ENCODE measurements at places on chromosomes 1 and 21. TPM values are rescaled to one million over a fixed set of nuclear protein-coding genes. Genes with fewer than 3 reads are reported as not detected.

GRCh38 chr1:31099293-31100032 lies 33.9 kb upstream of the PUM1 start:
- H3K27me3 ChIP-seq, result no peaks in the 10 kb centered on the region
- no peak overlapping the region for H3K4me3 ChIP-seq
- no peaks in the 10 kb centered on the region for H3K36me3 ChIP-seq
- no peak overlapping the region for H3K27ac ChIP-seq

DNA sequence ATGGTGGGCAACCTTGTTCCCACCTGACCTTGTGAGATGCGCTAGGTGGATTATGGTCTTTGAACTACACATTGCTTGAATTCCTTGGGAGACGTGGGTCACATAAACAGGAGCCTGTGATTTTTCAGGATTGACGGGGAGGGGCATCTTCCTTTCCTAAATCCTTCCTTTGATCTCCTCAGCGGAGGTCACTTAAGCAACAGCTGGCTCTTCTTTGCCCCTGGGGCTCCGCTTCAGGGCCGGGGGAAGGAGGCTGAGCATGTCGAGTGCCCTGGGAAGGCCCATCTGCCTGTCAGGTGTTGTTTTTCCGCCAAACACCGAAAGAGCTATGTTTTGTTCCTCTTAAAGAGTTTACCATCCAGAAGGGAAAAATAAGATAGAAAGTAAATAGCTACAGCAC lies 40.6 kb downstream of the KIF26B start:
- no peak overlapping the region for H3K4me3 ChIP-seq
- no peaks in the 10 kb centered on the region for H3K27me3 ChIP-seq
- DNase-seq, result no peak
- H3K27ac ChIP-seq, result no peak overlapping the region

GRCh38 chr1:6614019-6614928 lies 743 bp downstream of the PHF13 start:
- H3K27me3 ChIP-seq, result no peaks in the 10 kb centered on the region
- no peak for DNase-seq
- H3K27ac ChIP-seq, result peak overlapping the region; percentile 97
- peak overlapping the region; percentile 98 for H3K4me3 ChIP-seq
- H3K4me1 ChIP-seq, result peaks cover 48% of the 10 kb centered on the region
- H3K36me3 ChIP-seq, result no peaks in the 10 kb centered on the region

DNA sequence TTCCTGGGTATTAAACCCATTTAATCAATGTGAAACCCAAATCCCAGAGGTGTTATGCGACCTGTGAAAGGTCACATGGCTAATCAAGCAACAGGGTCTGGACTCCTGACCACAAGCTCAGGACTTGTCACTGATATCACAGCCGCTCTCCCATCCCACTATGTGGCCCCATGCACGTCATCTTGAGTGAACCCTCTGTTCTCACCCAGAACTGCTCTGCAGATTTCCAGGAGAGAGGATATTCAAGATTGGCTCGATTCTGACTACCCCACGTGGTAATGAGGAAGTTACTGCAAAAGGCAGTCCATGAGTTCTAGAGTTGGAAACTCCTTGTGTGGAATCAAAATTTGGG lies 173.5 kb upstream of the ETV3 start:
- H3K4me1 ChIP-seq, result no peaks in the 10 kb centered on the region
- H3K27ac ChIP-seq, result no peak overlapping the region
- no peaks in the 10 kb centered on the region for H3K36me3 ChIP-seq
- no peak overlapping the region for H3K4me3 ChIP-seq
- peak; percentile 70 for DNase-seq

- no peaks in the 10 kb centered on the region for H3K27me3 ChIP-seq
- peaks cover 41% of the 10 kb centered on the region for H3K4me1 ChIP-seq
- H3K36me3 ChIP-seq, result no peaks in the 10 kb centered on the region
- no peak for DNase-seq
- H3K27ac ChIP-seq, result no peak overlapping the region
- H3K4me3 ChIP-seq, result no peak overlapping the region
Observed at GRCh38 chr1:202127061-202127460, 4.3 kb downstream of the GPR37L1 start.

DNA sequence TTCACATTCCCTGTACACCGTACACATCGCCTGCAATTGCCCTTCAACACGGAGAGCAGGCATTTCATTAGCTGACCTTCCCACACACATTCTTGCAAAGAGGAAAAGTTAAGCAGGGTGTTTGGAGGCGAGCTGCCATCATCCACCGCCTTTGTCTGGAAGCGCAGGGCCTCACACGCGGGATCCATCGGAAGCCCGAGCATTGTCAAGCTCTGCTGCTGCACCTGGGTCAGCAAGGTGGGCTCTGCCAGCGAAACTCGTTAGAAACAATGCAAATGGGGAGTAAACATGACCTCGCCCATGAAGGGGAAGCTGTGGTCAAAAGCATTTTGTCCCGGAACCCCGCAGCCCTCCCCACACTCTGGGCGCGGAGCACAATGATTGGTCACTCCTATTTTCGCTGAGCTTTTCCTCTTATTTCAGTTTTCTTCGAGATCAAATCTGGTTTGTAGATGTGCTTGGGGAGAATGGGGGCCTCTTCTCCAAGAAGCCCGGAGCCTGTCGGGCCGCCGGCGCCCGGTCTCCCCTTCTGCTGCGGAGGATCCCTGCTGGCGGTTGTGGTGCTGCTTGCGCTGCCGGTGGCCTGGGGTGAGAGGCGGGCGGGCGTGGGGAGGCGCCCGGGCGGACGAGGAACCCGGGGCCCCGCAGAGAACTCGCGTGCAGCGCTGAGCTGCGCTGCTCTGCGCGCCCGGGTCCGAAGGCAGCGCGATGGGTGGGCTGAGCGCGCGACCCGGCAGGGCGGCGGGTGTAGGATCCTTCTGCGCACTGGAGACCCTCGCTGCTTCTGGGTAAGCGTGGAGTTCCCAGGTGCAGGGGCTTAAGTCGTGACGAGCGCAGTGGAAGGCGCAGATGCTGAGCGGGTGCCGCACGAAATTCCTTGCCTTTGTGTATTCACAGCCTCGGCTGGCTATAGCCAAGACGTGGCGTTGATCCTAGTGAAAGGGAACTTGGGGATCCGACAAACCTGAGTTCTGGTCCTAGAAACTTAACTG lies at the start of gene CR1:
Gene CR1, plus strand, starts transcription at position 357 of the 992 bp plus-strand sequence. Its CDS starts 111 bp downstream, at position 468.
- peaks cover 9% of the 10 kb centered on the region for H3K4me1 ChIP-seq
- no peak for DNase-seq
- H3K36me3 ChIP-seq, result no peaks in the 10 kb centered on the region
- H3K27ac ChIP-seq, result no peak within 1 kb of the TSS

DNA sequence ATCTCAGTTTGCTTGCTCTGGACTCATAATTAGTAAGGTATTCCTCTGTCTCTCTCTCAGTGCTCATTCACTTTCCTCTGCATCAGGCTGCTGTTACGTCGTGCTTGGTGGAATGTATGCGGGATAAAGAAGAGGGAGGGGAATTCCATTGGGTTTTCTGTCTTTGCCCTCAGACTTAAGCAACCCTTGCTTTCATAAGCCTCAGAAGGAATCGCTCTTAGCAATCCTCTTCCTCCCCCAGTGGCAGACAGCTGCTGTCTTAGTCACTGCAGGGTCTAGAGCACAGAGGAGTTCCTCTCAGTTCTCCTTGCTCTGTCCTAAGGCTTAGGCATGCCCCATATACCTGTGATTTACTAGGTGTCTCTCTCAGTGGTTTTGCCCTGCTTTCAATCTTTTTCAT lies 19.1 kb upstream of the NTMT2 start:
- no peak overlapping the region for H3K4me3 ChIP-seq
- DNase-seq, result no peak
- H3K27ac ChIP-seq, result no peak overlapping the region
- no peaks in the 10 kb centered on the region for H3K36me3 ChIP-seq
- H3K27me3 ChIP-seq, result no peaks in the 10 kb centered on the region
- H3K4me1 ChIP-seq, result no peaks in the 10 kb centered on the region

- H3K4me3 ChIP-seq, result no peak overlapping the region
- H3K36me3 ChIP-seq, result no peaks in the 10 kb centered on the region
- DNase-seq, result no peak
Observed at GRCh38 chr1:221522529-221522940, 219.4 kb downstream of the DUSP10 start.

DNA sequence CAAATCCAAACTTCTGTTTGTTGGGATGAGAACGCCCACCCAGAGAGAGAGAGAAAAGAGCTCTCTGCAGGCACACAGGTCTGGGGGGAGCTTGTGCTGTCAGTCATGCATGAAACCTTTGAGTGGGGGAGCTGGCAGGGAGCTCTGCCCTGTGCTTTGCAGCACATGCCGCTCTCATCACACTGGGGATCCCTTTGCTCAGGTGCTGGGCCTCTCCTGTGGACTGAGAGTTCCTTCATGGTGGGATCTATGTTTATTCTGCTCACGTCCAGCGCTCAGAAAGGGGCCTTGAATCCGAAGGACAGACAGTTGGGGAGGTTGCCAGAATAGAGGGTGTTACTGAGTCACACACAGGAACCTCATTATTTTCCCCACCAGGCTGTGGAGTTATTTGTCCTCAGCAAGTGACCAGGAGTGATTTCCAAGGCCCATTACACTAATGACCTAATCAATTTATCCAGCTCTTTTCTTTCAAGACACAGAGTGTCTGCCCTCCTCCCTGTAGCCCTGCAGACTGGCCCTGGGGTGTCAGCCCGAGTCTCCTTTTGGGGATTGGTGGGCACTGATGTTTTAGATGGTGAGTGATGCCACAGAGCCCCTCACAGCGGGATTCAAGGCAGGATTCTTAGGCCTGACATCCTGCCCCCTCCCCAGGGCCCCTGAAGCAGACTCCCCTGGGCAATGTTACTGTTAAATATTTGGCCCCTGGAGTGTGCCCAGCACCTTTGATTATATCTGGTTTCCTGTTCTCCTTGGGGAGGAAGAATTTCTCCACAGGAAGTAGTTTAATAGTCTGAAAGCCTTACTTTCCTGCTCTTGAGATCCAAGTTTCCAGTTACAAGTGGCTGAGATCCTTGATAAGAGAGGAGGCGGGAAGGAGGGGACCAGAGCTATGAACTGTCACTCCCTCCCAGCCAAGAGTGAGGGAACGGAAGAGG lies 22.3 kb downstream of the MYBPH start:
- no peaks in the 10 kb centered on the region for H3K27me3 ChIP-seq
- no peak overlapping the region for H3K27ac ChIP-seq
- no peaks in the 10 kb centered on the region for H3K4me1 ChIP-seq
- H3K36me3 ChIP-seq, result no peaks in the 10 kb centered on the region

DNA sequence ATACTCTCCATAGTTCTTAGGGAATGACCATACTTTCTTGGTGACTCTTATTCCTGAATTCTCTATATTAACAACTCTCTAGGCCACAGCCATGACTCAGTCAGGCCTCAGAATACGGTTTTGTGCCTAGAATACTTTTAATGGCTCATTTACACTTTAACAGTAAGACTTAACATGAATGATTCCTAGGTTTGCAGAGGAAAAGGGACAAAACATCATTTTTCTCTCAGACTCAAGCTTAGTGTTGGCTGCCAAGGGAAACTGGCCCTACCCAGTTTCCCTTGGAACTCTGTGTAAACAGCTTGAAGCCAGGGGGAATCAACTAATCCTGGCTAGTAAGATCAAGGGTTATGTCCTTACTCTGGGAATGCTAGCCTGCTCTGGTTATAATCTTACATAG lies 164.9 kb upstream of the PKN2 start:
- H3K36me3 ChIP-seq, result no peaks in the 10 kb centered on the region
- no peaks in the 10 kb centered on the region for H3K27me3 ChIP-seq
- H3K4me3 ChIP-seq, result no peak overlapping the region
- no peak overlapping the region for H3K27ac ChIP-seq

- no peaks in the 10 kb centered on the region for H3K27me3 ChIP-seq
- peaks cover 13% of the 10 kb centered on the region for H3K4me1 ChIP-seq
- no peak for DNase-seq
- H3K27ac ChIP-seq, result no peak overlapping the region
- H3K4me3 ChIP-seq, result no peak overlapping the region
Observed at GRCh38 chr1:35285771-35286606, 17.5 kb downstream of the ZMYM4 start.

DNA sequence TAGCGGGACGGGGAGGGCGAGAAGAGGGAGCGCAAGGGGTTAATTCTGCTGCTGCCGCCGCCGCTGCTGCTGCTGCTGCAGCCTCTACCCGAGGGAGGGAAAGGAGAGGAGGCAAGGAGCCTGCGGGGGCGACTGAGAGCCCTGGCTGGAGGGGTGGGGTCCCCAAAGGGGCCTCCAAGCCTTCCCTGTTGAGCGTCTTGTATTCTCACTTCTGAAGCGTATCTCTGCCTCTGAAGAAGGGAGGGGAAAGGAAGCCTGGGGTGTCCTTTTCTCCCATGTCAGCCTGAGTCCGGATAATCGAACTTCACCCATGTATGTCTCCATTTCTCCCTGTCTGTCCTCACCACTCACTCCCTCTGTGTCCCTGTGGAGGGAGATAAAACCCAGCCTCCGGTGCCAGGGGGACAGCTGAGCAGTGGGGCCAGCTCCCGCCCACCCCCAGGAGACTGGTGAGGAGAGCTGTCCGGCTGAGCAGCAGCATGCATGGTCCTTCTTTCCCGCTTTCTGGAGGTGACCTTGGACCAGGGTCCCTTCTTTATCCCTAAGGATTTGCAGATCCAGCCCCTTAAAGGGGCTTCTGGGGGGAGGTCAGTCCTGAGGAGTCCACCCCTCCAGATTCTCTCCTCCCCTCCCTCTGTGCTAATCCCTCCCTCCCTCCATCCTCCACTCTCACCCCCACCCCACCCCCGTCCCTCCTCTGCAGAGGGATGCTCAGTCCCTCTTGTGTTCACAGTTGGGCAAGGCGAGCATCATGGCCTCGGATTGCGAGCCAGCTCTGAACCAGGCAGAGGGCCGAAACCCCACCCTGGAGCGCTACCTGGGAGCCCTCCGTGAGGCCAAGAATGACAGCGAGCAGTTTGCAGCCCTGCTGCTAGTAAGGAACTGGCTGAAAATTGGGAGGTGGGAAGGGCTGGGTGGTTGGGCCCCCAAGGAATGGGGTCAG lies 1.0 kb downstream of the NCDN start:
- no peaks in the 10 kb centered on the region for H3K27me3 ChIP-seq
- H3K27ac ChIP-seq, result peak overlapping the region; percentile 95
- DNase-seq, result peak; percentile 86
- H3K4me3 ChIP-seq, result peak overlapping the region; percentile 87

GRCh38 chr1:240691501-240691900 lies 79.5 kb upstream of the GREM2 start:
- H3K36me3 ChIP-seq, result no peaks in the 10 kb centered on the region
- H3K27me3 ChIP-seq, result no peaks in the 10 kb centered on the region
- no peak overlapping the region for H3K4me3 ChIP-seq
- no peaks in the 10 kb centered on the region for H3K4me1 ChIP-seq
- H3K27ac ChIP-seq, result no peak overlapping the region

- peaks cover 7% of the 10 kb centered on the region for H3K4me1 ChIP-seq
- H3K27me3 ChIP-seq, result no peaks in the 10 kb centered on the region
- no peak overlapping the region for H3K4me3 ChIP-seq
Observed at GRCh38 chr1:70288166-70288565, 66.4 kb downstream of the ANKRD13C start.

GRCh38 chr1:119220991-119221390 lies 80.5 kb upstream of the WARS2 start:
- no peak overlapping the region for H3K27ac ChIP-seq
- no peak overlapping the region for H3K4me3 ChIP-seq
- H3K36me3 ChIP-seq, result no peaks in the 10 kb centered on the region
- DNase-seq, result no peak

HES3 gene
- total RNA-seq, result not detected

DCST1 gene
- total RNA-seq, result not detected

MTHFR gene
- 47.9 TPM for total RNA-seq

ASCL5 gene
- total RNA-seq, result not detected

RGS18 gene
- 0.98 TPM for total RNA-seq

WDTC1 gene
- total RNA-seq, result 28.2 TPM

NES gene
- 16.0 TPM for total RNA-seq

RIPPLY3 gene
- total RNA-seq, result not detected

TDRD5 gene
- not detected for total RNA-seq

NR1I3 gene
- total RNA-seq, result not detected

Data from vagina (tissue), 2 donors.